Uterus (tissue), 4 donors: ENCODE measurements at places on chromosomes 2 and 18. TPM values are rescaled to one million over a fixed set of nuclear protein-coding genes. Genes with fewer than 3 reads are reported as not detected.

OSBPL6 gene
- 9.9 TPM for total RNA-seq

GULP1 gene
- 14.3 TPM for total RNA-seq

DNA sequence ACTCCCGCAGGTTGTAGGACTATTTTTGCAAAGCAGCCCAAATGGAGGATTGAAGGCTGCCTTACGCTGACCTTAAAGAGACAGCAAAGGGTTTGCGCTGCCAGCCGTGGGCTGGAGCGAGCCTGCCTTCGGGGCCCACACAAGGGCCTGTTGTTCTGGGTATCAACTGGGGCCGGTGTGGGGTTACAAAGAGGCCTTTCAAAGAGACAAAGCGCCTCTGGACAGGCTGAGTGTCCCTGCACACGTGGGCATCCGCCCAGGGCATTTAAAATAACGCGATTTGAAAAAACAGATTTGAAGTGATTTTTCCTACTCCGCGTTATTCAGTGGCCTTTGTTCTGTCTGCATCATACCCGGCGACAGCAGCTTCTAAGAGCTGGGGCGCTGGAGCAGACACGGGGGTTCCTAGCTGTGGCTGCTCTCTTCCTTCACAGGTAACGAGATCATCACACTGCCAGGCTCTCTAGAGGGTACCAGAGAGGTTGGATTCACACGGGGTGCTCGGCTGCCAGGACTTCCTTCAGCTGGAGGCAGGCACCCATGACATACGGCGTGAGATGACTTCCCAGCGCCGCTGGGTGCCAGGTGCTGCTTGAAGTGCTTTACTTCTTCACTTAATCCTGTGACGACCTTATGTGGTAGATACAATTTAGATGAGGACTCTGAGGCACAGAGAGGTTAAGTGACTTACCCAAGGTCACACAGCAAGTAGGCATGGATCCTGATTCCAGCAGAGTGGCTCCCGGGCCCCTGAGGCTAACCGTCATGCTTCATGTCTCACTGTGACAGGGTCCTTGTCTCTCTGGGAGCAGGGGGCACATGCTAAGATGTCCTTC is 32.2 kb downstream of the MAL start:
- DNase-seq = no peak

GRCh38 chr2:26598336-26598995 is 42.7 kb downstream of the CIB4 start:
- DNase-seq = no peak

DNA sequence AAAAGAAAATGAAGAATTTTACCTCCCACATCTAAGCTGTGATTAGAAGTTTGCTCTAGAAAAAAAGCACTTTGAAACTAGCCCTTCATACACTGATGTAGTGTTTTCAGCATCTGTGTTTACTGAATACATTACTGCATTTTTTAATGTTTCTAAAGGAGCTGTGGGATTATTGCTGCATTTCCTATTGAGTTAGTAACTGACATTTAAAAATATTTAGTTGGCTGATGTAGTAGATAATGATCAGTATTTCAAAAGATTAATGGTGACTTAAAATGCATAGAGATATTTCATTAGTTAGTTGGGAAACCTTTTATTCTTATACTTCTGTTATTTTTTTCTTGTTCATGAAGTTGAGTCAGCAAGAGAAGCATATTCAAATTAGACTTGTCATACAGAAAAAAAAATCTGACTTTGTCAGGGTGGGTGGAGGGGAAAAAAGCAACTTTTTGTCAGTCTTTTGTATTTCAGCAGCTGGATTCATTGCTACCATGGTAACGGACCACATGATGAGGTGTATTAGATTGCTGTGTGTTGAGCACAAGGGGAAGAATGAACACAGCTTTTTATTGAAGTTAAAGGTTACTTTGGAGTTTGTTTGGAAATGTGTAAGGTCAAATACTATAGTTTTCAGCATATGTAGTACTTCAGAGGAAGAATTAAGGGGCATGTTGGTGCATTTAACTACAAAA is at the start of gene DTNA:
Gene DTNA, plus strand, starts transcription at position 549 of the 692 bp plus-strand sequence. CDS start 45,679 bp downstream, outside the sequence.
- no peak for DNase-seq

TMEM178A gene
- not detected for total RNA-seq

DNA sequence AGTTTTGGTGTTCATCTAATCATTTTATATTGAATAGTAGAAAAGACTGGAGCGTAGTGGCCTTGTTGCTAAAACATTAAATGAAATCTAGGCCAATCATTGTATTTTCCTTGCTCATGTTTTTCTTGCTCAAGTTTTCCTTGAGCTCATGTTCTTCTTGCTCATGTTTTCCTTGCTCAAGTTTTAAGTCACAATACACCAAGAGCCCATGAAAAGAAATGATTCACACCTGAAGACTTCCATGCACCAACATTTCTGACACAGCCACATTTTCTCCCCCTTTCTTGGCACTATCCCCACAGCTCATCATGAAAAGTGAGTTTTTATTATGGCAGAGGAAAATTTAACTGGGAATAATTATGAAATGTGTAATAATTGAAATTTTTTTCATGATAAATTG is 92.0 kb downstream of the LRP1B start:
- no peak for DNase-seq
